Effector CD4-positive, alpha-beta T cell (primary cell): ENCODE measurements at places on chromosomes 2 and 18.

GRCh38 chr2:108967757-108968156 lies 21.3 kb downstream of the EDAR start:
- DNase-seq, result no peak

DNA sequence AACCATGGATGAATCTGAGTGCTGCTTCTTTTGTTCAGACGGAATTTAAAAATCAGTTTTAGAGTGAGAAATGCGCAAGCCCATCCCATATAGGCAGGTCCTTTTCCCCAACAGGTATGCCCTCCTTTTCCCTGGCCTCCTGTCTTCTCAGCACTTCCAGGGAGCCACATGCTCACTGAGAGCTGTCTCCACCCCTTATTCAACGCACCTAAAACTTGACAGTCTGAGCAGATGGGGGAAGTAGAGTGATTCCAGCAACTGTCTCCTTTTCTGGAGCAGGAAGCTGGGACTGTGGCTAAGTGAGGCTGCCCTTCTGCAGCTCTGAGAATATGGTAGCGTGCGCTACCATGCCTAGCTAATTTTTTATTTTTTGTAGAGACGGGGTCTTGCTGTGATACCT lies 53.1 kb upstream of the NOSTRIN start:
- DNase-seq, result no peak

DNA sequence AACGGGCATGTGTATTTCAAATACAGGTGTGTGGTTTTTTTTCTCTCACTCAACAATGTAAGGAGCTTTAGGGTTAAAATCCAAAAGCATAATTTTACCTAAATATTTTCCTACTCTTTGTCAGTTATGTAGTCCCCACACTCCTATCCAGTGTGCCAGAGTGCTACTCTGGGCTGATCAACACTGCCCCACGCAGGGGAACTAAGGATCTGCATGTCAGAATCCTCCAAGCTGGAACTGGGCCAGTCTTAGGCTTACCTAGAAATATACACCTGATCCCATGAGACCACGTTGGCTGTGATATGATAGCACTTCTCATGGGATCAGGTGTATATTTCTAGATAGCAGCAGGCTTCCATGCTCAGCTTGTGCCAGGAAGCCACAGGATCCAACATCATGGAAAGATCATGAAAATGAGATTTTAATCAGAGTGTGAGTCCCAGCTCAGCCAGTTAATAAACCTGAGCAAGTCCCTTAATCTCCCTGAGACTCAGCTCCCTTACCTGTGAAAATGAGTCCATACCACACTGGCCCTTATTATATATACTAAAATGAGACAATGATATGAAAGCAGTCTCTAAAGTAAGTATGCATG lies 29.7 kb downstream of the CCDC141 start:
- peak; percentile 7 for DNase-seq

DNA sequence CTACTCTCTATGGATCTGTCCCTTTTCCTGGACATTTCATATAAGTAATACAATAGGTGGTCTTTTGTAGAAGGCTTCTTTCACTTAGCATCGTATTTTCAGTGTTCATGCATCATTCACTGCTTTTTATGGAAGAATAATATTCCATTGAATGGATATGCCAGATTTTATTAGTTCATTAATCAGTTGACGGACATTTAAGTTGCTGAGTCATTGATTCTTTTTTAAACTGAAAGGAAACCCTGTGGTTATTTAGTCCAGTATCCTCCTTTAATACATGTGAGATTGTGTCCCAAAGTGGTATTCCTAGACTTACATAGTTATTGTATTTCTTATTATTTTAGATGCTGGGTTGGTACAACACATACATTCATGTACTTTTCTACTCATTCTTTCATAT lies 162.1 kb upstream of the UNC80 start:
- no peak for DNase-seq

DNA sequence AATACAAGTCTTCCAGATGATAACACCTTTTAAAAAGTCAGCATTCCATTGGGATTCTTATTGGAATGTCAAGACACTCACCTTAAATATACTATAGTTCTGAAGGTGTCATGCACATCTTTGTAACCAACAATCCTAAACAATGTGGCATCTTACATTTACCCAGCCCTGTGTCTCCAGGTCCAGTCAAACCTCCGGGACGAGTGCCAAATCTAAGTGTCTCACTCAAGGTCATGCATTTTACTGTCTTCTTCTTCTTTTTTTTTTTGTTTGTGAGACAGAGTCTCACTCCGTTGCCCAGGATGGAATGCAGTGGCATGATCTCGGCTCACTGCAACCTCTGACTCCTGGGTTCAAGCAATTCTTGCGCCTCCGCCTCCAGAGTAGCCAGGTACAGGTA lies 206.9 kb upstream of the FAM98A start:
- DNase-seq, result no peak

GRCh38 chr2:85308896-85309555 lies 18.8 kb downstream of the TGOLN2 start:
- DNase-seq, result no peak
